Renal cortical epithelial cell (primary cell): ENCODE measurements at places on chromosomes 11 and 22. TPM values are rescaled to one million over a fixed set of nuclear protein-coding genes. Genes with fewer than 3 reads are reported as not detected.

GRCh38 chr11:20934516-20934915, 265.1 kb downstream of the NELL1 start:
- no peak for DNase-seq

DNA sequence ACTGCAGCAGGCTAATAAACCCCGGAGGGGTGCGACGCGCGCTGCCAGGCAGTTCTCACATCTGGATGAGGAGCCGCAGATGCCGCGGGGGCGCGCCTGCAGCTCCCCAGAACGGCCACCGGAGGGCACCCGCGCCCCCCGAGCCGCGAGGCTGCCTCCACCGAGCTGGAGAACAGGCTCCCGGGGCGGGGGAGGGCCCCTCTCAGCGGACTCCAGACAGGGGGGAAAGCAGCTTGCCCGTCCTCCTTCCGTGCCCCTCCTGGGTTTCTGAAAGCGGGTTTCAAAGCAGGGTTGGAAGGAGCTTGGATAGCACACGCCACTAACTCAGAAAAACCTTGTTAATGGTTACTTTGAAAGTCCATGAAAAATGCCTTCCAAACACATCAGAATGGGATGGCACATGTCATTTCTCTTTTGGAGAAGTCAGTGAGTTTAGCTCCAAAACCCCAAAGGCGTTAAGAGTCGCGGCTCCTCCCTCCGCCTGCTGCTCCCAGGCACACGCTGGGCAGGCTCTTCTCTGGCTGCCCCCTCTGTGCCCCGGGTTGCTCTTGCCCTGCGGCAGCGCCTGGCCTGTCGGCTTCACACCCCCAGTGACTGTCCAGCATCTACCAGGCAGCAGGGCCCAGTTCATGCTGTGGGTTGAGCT, 317.8 kb downstream of the NTM start:
- DNase-seq, result no peak

DNA sequence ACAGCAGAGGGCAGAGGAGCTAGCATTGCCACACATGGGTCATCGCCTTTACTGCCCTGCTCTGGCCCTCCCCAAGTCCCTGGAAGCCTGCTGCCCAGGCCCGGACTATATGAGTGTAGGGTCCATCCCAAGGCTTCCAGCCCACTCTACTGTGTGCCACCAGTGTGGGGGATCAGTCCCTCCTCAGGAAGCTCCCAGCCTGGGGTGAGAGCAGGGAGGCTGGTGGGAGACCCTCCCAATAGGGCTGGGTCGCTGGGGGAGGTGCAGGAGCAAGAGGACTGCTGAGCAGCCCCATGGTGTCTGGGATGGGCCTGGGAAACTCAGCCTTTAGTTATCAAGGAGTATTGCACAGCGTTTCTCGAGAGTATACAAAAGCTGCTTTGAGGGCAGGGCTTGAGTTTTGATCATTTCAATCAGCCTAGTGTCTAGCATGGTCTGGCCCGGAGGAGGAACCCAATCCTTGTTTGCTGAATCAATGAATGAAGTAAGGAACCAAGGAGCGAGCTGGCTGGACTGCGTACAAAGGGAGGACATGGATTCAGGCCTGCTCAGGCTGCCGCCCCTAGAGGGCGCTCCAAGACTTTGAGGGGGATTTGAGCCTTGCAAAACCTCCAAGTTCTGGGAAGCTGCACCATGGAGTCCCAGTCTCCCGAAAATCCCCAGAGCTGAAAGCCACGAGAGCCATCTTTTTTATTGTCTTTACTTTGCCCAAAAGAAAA, 89.0 kb upstream of the PARVA start:
- DNase-seq, result peak; percentile 82

Gene TYR
- total RNA-seq, result not detected in 2 replicates

Gene SSTR3
- total RNA-seq, result 0.05 TPM in 1 of 2 replicates, not detected in the other

Gene GTSE1
- total RNA-seq, result 0.20 and 3.3 TPM in 2 replicates

Gene SDHD
- 126 and 185 TPM in 2 replicates for total RNA-seq

DNA sequence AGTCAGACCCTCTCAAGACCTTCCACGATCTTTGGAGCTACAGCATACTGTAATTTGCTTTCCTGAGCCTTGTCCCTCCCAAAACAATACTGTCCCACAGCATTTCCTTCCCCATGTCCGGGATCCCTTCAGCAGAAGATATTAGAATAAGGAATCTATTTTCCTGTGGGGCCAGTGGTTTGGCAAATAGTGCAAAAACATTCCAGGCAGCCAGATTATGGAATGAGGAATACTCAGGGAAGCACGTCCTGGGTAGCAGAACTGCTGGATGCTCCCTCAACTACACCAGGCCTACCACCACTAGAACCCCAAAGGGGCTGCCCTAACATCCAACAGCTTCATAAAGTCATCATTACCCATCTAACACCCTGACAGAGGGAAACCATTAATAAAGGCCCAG, 61.5 kb downstream of the AAMDC start:
- DNase-seq, result no peak

DNA sequence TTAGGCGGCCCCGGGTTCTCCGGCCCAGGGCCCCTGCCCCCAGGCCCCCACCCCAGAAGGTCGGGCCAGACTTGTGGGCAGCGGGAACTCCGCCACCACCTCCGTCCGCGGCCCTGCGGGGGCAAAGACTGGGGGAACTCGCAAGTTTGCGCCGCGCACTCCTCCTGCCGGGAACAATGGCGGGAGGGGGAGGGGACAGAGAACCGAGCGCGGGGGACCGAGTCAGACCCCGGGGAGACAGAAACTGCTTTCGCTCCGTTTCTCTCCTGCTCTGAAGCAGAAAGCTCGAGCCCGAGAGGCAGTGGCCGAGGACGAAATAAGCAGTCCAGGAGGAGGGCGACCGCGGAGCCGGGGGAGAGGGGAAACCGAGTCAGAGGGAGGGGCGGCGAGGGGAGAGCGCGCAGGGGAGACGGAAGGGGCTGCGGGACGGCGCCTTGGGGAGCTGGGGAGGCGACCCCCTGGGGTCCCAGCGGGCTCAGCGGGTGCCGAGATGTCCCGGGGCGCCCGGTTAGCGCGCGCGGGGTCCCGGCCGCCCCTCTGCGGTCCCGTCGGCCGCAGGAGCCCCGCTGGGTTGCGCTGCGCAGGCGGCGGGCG, 555 bp downstream of the TP53I11 start:
- DNase-seq, result no peak

Gene OR8A1
- total RNA-seq, result not detected in 2 replicates

GRCh38 chr11:66172146-66172545, 96.3 kb upstream of the RAB1B start:
- DNase-seq, result peak; percentile 85

- peak; percentile 52 for DNase-seq
Observed at GRCh38 chr11:116976941-116977570, 121.2 kb downstream of the SIK3 start.

Gene SLC22A25
- not detected in 2 replicates for total RNA-seq

Gene OR4D5
- total RNA-seq, result not detected in 2 replicates

Gene APOBEC3G
- total RNA-seq, result 4.0 and 9.7 TPM in 2 replicates

GRCh38 chr11:60921777-60922335, 2.4 kb upstream of the TMEM132A start:
- no peak for DNase-seq

- peak; percentile 15 for DNase-seq
Observed at GRCh38 chr11:87144252-87144651, 106.5 kb downstream of the TMEM135 start.

DNA sequence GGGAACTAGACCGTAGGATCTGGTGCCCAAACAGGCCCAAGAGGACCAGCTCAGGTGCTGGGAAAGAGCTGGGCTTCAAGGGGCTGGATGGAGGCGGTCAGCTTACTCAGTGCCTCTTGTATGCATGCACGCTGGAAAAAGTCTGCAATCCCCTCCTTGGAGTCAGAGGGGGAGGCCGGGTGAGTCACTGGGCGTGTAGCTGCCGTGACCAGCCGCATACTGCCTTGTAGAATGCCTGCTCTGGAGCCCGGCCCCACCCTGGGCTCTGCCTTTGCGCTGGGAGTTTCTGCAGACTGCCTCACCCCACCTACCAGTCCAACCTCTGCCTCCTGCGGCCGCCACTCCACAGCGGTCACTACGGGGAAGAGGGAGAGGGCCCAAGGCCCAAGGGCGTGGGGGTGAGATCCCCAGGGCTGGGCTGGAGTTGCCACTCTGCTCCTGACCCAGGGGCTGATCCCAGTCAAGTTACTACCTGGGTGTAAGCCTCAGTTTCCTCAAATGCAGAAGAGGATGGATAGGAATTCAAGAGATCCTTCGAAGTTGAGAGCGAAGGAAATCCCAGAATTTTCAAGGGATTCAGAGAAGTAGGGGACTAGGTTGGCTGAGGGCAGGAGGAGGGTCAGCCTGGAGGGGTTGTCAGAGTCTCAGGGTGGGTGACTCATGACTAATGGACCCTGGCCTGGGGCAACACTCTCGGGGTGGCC, 4.2 kb downstream of the MRGPRF start:
- DNase-seq, result peak; percentile 93

DNA sequence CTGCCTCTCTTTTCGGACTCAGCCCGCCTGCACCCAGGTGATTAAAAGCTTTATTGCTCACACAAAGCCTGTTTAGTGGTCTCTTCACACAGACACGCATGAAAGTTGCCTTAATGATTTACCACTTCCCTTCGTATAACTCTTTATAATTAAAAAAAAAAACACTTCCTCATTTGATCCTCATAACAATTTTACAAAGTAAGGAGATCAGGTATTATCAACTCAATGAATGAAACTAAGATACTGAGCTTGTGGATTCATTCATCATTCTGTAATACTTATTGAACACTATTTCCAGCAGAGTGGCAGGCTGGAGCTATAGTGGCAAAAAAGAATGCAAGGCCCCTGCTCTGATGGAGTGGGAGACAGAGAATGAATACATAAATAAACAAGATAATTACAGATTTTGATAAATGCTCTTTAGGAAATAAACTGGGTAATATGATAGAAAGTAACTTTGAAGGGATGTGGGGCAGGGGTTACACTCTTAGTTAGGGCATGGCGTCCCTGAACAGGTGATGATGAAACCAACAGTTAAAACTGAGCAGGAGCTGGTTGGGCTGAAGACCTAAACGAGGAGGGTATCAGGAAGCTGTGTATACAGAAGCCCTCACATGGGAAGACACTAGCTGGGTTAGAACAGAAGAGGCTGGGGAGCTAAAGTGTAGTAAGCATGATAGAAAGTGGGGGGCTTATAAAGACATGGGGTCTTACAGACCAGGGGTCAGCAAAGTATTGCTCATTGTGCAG, 5.4 kb upstream of the CRTAM start:
- DNase-seq, result no peak

DNA sequence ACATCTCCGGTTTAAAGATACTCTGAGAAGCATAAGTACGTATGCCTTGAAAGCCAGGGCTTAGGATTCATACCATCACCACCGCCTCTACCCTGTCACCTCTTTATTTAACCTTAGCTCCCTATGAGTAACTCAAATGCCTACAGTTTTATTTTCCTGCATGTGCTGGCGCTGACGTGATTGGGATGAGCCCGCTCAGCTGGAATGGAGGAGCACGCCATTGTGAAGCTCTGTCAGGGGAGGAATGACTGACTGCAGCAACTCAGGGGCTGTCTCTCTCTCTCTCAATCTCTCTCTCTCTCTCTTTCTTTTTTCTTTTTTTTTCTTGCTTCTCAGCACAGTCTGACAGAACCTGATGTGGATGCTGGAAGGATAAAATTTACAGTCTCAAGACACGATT, 12.4 kb downstream of the CAVIN3 start:
- no peak for DNase-seq

DNA sequence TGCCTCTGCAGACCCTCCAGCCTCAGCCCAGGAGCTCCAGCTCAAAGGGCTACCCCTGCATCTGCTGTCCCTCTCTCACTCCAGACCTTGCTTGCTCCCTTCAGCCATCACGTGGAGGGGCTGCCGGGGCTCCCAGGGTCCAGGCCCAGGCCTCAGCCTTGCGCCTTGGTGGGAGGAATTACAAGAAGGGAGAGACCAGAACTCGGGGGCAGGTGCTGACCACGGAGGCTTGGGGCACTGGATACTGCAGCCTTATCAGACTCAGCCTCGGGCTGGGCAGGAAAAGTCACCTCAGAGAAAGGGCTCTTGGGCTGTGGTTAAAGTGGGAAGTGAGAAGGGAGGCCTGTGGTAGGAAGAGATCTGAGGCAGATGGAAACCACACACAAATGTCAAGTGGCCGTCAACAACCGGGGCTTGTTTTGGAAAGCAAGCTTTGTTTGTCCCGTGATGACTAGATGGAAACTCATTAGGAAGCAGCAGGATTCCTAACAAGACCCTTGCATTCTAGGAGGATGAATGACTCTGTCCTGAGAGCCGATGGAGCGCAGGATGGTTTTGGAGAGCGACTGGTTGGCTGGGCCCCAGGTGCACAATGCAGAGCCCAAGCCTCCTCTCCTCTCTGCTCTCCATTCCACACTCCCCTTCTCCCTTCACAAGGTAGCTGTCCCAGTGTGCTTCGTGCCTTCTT, 1321.7 kb downstream of the TBC1D22A start:
- no peak for DNase-seq

GRCh38 chr11:107468596-107468995, 11.0 kb upstream of the CWF19L2 start:
- no peak for DNase-seq

DNA sequence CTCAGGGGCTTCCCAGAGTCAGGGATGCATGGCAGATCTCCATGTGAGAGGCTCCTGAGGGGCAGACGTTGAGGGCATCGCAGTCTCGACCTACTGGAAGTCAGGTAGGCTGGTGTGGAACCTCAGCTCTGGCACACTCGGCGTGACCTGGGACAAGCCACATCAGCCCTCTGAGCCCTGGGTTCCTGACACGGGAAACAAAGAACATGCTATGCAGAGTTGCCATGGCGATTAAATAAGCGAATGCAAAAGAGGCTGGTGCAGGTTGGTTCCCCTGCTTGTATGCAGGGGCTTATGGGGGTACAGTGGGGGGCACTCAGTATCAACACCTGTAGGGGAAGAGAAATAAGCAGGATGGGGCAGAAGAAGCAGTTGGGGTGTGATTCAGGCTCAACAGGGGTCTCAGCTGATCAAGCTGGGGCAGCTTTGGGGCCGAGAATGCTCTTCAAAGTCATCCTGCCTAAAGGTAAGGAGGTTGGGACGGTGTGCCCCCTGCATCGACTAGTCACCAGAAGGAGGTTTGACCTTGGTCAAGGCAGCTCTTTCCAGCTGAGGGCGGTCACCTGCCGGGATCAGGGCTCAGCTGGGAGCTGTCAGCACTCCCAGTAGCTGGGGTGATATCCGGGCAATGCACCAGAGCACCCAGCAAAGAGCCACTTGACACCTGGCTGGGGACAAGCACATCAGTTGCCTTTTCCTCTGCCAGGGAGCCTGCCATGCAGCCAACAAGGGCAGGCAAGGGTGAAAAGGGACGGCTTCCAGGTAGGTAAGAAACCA, 442.7 kb downstream of the MIAT start:
- DNase-seq, result no peak

GRCh38 chr11:46978005-46978491, 41.5 kb downstream of the CSTPP1 start:
- no peak for DNase-seq

Gene ARHGAP8
- 5.3 and 25.0 TPM in 2 replicates for total RNA-seq

DNA sequence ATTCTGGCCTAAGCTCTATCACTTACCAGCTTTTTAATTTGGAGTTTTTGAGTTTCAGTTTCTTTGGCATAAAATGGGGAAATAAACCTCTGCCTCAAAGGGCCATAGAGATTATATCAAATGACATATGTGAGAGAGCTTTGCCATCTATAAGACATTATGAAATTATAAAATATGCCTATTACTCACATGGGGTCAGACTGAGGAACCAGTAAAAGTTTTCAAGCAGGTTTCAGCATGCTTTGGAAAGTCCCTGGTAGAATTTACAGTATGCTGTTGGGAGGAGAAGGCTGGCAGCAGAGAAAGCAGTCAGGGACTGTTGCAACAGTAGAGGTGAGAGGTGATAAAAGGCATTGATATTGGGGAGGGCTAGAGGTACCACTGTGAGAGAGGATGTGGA, 13.6 kb upstream of the MTNR1B start:
- DNase-seq, result no peak
